SJSA1 (cell line): ENCODE measurements at places on chromosomes 5 and 9. TPM values are rescaled to one million over a fixed set of nuclear protein-coding genes. Genes with fewer than 3 reads are reported as not detected.

DNA sequence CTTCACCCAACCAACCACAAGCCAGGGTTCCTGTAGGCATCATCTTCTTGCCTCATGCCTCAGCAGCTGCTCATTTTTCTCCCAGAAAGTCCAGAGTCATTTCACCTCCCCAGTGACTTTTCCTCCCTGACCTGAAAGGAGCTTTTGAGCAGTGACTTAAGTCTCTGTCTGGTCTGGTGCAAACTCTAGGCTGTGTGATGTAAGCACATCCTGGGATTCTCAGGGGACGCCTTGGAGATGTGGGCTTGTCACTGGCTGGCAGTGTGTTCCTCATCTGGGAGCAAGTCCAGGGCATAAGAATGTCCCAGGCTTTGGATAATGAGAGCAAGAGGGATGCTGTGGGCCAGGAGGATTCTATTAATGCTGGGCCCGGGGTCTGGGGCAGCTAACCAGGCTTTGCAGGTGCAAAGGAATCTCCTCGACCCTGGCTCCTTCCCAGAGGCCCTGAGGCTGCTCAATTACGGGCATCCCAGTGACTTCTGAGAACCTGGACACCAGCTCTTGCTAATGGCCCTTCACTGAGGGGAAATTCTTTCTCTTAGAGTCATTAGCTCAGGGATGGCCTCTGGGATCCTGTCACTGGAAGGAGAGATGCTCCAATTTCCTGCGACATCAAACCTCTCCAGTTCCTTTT, 211.0 kb upstream of the PANK3 start:
- no peak for DNase-seq

Gene ARHGEF28
- total RNA-seq, result 13.6 and 20.2 TPM in 2 replicates

- DNase-seq, result no peak
Observed at GRCh38 chr5:33817301-33817700, 74.5 kb downstream of the ADAMTS12 start.

DNA sequence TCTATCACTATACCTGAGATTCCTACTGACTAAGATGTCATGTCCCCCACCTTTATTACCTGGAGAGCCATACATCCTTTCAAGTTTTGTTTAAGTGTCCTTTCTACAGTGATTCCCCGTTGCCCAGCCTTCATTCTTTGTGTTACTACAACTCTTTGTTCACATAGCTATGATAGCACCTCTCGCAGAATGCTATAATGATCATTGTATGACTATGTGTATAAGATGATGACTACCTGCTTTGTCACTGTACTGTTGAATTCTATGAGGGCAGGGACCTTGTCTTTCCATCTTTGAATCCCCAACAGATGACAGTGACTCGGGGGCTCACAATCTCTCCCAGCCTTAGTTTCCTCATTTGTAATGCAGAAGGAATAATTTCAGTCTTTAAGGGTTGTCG, 361.2 kb downstream of the NPR3 start:
- no peak for DNase-seq

Gene WHRN
- total RNA-seq, result 0.50 and 1.4 TPM in 2 replicates

Gene POC5
- total RNA-seq, result 27.9 and 29.6 TPM in 2 replicates

Gene HACD4
- 2.6 and 5.2 TPM in 2 replicates for total RNA-seq

GRCh38 chr9:87029905-87030304, 82.6 kb upstream of the GAS1 start:
- no peak for DNase-seq

GRCh38 chr5:133117166-133117911, 65.5 kb downstream of the HSPA4 start:
- DNase-seq, result no peak

DNA sequence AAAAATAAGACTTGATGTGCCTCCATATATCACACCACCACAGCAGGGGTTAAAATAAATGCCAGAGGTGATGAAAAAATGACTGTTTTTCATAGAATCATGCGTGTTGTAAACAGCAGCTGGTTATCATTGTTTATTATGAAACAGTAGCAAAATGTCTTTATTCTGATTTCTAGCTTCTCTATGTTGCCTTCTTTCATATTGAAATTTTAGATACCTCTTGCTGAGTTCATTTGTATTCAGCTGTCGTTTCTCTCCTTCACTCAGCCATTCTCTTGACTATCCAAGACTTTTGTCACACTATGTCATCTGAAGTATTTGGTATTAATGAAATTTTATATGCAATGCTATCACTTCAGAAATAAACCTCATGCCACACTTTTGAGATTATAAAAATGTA, 465.0 kb downstream of the TAF11L14 start:
- DNase-seq, result no peak

DNA sequence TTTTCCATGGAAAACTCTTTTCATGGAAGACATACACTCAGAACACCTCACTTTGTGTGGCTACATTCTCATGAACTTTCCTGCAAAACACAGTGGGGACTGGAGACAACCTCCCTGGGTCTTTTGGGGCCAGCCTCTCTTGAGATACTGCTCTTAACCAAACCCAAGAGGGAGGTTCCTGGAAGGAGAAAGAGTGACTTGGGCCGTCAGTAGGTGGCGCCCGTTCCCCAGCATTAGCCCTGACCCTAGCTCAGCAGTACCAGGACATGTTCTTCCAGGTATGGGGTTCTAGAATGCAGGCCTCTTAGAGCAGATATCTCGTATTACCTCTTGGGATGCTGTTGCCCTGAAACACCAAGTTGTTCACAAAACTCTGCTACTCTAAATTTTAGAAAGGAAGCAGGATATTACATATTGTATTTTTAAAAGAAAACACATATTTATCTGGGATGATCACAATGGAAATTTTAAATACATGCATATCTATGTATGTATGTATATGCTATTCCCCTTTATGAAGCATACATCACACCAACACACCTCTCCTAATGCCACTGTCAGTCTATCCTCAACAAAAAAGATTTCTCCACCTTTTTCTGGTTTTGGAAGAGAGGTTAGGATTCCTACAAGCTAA, 15.8 kb upstream of the GLIS3 start:
- DNase-seq, result peak; percentile 59

DNA sequence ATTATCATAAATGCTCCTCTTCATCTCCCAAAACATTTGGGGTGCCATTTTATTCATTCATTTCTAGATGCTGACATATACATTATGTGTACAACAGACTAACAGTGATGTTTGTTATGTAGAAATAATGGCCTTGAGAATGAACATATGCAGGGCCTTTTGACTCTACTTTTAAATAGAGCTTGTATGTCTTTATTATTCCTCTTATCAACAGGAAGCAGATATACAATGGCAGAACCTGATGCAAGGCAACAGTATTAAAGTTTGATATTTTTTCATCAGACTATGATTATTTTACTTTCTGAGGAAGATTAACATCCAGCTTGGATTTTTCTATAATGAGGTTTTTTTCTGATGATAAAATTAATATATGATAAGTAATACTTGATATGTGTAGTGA, 44.1 kb downstream of the SNX18 start:
- DNase-seq, result no peak

- DNase-seq, result no peak
Observed at GRCh38 chr5:20287640-20288039, 299.6 kb upstream of the CDH18 start.

- no peak for DNase-seq
Observed at GRCh38 chr5:58025809-58026208, 434.1 kb downstream of the PLK2 start.

DNA sequence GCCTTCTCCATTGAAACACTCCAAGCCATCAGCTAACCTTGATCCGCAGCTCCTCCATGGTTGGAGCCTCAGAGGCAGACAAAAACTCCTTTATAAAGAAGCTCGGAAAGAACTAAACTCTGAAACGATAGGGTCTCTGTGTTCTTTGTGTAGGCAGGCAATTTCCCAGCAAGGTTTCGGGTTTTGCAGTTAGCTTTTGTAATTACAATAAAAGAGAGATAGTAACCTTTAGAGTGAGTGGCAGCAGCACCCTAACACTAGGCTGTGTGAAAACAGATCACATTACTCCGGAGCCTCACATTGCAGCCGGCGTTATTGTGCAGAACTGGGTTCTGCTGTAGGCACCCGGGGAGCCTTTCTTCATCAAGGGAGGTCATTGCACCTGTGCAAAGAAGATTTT, 115.8 kb upstream of the MAP3K1 start:
- DNase-seq, result no peak

DNA sequence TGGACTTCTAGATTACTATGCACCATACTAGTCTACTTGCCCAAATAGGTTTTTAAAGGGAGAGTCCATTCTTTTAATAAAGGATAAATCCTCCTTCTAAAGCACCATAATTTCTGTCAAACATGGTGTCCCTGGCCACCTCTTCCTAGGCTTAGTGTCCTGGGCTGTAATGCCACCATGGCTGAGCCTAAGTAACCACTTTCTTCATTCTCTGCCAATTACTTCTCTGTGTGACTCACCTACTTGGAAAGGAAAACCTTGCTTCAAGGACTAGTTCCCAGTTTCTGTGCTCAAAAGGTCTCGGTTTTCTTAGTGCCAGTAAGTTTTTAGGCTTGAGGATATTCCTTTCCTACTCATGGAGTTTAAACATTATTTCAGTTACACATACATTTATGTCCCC, 273.4 kb downstream of the DENND1A start:
- DNase-seq, result no peak

DNA sequence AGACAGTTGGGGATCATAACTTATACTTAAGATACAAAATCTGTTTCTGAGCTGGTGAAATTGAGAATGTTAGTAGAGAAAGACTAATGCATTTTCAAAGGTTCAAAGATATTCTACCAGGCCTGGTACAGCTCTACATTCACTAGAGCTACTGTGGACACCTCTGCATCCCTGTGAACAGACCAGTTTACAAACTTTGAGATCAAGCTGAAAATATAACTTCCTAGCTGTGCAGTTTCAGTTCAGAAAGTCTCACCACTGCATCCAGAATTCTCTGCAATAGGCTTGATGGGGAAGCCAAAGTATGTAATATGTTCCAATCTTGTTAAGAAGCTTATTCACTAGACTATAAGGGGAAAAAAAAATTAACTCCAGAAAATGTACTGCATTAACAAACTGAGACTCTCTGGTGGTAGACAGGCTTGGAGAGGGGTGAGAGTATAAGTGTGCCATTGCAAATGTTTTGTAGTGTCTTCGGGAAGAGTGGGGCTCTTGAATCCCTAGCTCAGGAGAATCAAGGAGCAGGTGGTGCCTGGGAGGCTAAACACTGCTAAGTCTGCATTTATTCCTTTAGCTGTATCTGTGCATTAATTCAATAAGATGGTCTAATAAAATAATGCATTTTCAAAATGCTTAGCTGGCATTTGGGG, 671.9 kb downstream of the NR2F1-AS1 start:
- DNase-seq, result no peak

DNA sequence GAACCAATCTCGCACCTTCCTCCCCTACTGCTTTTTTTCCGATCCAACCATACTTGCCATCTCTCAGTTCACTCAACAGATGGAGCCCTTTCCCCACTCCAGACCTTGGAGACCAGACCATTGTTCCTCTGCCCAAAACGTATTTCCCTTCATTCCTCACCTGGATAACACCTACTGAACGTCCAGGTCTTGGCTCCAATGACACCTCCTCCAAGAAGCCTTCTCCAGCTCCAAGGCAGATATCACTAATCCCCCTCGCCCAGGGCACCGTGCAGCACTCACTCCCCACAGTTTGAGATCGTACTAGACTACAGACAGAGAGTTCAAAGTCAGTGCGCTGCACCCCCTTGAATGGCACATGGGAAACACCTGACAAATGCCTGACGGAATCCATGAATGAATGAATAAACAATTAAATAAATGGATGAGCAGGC, 47.1 kb upstream of the AKNA start:
- peak; percentile 6 for DNase-seq

- no peak for DNase-seq
Observed at GRCh38 chr9:5449521-5450358, 602 bp upstream of the CD274 start.

Gene ELOVL7
- 0.05 TPM in 1 of 2 replicates, not detected in the other for total RNA-seq

GRCh38 chr9:75914002-75914401, 23.5 kb downstream of the PCSK5 start:
- DNase-seq, result no peak

DNA sequence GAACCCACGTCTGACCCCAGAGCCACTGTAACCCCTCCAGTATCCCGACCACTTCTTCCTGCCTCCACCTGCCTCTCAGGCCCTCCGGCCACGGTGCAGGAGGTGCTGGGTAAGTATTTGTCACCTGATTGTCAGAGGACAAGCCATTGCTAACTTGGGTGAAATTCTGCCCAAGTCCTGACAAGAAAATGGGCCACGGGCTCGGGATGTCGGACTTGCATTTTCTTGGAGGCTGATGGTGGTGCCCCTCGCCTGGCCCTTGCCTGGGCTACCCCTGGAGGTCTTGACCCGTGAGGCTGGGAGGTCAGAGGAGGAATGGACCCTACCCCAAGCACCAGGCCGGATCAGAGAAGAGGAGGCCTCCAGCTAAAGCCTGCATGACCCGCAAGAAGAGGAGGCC, 149.7 kb upstream of the COL5A1 start:
- DNase-seq, result no peak

Gene OCLN
- total RNA-seq, result 19.8 and 45.6 TPM in 2 replicates

Gene ARL14EPL
- 1.3 TPM in 1 of 2 replicates, not detected in the other for total RNA-seq

GRCh38 chr5:141879941-141880738, 1.9 kb upstream of the PCDH1 start:
- no peak for DNase-seq

Gene APBA1
- 4.5 and 11.0 TPM in 2 replicates for total RNA-seq

Gene IARS1
- 172 and 186 TPM in 2 replicates for total RNA-seq

GRCh38 chr9:121455527-121456239, 44.0 kb downstream of the GGTA1 start:
- no peak for DNase-seq

DNA sequence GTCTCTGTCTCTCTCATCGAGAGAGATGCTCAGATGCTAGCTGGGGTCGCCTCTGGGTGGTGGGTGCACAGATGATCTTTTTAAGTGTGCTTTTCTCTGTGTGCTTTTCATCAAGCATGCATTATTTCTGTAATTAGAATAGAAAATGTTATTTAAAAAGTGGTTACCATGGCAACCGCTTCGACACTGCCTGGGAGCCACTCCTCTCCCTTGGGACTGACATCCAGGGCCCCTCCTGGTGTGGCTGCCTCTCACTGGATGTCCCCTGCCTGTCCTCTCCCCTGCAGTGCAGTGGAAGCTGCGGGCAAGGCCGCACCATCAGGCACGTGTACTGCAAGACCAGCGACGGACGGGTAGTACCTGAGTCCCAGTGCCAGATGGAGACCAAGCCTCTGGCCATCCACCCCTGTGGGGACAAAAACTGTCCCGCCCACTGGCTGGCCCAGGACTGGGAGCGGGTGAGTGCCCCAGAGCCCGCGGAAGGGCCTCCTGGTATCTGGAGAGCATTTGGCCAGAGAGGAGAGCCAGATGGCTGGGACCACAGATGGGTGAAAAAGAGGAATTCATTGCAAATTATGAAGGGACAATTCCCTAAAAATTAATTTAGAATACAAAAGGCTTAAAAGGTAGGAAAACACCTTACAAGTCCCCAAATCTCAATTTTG, 34.7 kb downstream of the ADAMTSL2 start:
- no peak for DNase-seq

GRCh38 chr5:7315118-7315517, 80.8 kb upstream of the ADCY2 start:
- DNase-seq, result no peak

DNA sequence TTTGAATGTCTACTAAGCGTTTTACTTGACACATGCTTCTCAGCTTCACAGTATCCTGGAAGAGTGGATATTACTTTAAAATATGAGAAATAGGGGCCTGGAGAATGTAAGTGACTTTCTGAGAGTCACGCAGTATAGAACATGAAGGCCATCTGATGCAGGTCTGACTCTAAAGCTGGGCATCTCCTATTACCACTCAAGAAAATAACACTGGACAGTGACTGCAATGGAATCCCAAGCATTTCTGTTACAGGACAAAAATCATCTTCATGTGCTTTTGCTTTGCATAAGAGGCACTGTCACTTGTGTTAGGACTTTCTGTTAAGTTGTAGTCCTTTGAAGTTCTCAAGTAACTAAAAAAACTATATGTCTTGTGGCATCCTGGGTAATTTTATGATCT, 335.5 kb downstream of the FBXL7 start:
- DNase-seq, result no peak

- DNase-seq, result no peak
Observed at GRCh38 chr5:170520372-170520771, 16.6 kb downstream of the KCNIP1 start.
